ENCODE measurements at places on chromosomes 13 and 19.

- no peak for DNase-seq
These were observed 638.8 kb upstream of the SLITRK6 start for GRCh38 chr13:86438034-86438433.

GRCh38 chr13:22665506-22665905, 515.3 kb upstream of the SGCG start:
- no peak for DNase-seq

DNA sequence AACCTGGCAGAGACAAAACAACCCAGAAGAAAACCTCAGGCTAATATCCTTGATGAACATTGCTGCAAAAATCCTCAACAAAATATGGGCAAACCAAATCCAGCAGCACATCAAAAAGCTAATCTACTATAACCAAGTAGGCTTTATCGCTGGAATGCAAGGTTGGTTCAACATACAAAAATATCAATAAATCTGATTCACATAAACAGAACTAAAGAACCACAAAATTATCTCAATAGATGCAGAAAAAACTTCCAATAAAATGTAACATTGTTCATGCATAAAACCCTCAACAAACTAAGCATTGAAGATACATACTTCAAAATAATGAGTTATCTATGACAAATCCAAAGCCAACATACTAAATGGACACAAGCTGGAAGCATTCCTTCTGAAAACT, 8.8 kb downstream of the ZNF724 start:
- no peak for DNase-seq

GRCh38 chr13:40061466-40062450, 406.3 kb downstream of the COG6 start:
- DNase-seq = no peak
